ENCODE measurements at places on chromosomes 5 and 9.

DNA sequence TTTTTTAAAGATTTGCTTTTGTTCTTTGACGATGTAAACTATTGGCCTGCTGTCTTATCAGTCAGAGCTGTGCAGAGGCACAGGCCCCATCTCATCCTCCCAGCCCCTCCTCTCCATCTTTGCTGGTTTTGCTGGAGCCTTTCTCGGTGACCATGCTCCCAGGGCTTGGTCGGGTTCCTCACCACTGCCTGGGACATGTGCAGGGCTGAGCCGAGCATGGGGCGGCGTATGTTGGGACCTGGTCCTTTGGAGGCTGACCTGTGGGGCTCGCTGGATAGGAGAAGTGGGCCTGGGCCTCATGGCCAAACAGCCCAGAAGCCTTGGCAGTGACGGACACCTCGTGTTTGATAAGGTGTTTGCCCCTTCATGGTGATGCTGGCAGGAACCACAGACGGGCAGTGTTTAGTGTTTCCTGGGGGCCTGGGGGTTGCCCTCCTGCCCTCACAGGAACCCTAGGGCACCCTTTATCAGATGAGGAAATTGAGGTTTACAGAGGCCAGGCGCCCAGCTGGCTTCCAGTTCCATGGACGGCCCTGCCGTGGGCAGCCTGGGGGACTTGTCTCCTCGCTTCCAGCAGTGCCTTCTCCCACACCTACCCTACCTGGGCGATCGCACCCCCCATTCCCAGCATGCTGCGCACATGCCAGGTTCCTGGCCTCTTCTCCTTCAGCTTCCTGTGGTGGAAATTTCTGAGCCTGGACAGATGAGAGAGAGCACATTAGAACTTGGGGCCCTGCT lies 27.6 kb downstream of the TRAF2 start:
- no peak overlapping the region for H3K27ac ChIP-seq
- H3K27me3 ChIP-seq, result no peaks in the 10 kb centered on the region
- H3K36me3 ChIP-seq, result peaks cover 28% of the 10 kb centered on the region
- no peak for DNase-seq
- H3K4me3 ChIP-seq, result no peak overlapping the region

DNA sequence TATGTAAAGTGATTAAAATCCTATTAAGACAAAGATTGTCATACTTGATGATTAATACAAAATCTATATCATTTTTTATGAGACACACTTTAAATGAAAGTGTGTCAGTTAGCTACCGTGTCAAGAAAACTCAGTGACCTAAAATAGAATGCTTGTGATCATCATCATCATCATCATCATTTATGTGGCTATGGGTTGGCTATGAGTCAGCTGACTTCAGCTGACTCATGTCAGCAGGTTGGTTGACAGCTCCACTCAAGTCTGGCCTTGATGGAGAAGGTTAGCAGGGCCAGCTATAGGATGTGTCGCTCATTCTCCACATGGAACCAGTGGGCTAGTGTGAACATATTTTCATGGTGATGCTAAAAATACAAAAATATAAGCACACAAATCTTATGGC lies 43.8 kb upstream of the ZNF300 start:
- H3K4me1 ChIP-seq, result no peaks in the 10 kb centered on the region
- no peak overlapping the region for H3K27ac ChIP-seq
- no peaks in the 10 kb centered on the region for H3K36me3 ChIP-seq
- no peak for DNase-seq
- no peak overlapping the region for H3K4me3 ChIP-seq
- H3K27me3 ChIP-seq, result no peaks in the 10 kb centered on the region

GRCh38 chr5:9361835-9362234 lies 184.0 kb downstream of the SEMA5A start:
- no peaks in the 10 kb centered on the region for H3K36me3 ChIP-seq
- DNase-seq, result peak; percentile 83
- H3K4me3 ChIP-seq, result no peak overlapping the region
- H3K27ac ChIP-seq, result no peak overlapping the region

GRCh38 chr9:27518809-27519208 lies 5.3 kb upstream of the IFNK start:
- H3K4me3 ChIP-seq, result no peak overlapping the region
- H3K27ac ChIP-seq, result no peak overlapping the region
- no peaks in the 10 kb centered on the region for H3K4me1 ChIP-seq
- H3K36me3 ChIP-seq, result no peaks in the 10 kb centered on the region

DNA sequence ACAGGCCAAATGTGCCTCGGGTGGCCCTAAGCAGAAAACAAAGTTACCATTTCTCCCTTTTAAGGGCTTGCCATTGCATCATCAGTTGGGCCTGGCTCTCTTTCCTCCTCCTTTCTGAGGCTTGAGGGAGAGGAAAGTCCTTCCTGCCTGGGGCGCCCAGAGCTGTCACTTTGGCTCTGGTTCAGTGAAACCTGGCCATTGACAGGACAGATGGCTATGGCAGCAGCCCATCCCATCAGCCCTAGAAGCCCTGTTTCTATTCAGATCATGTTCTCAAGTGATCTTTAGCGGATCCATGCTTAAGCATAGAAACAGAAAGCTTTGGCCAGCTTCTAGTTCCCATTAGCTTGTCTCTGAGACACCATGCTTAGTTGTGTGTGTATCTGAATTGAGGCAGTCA lies 293.4 kb downstream of the YTHDC2 start:
- no peak overlapping the region for H3K4me3 ChIP-seq
- H3K36me3 ChIP-seq, result no peaks in the 10 kb centered on the region
- no peak overlapping the region for H3K27ac ChIP-seq
- no peaks in the 10 kb centered on the region for H3K27me3 ChIP-seq

- H3K36me3 ChIP-seq, result no peaks in the 10 kb centered on the region
- no peaks in the 10 kb centered on the region for H3K27me3 ChIP-seq
- no peak overlapping the region for H3K4me3 ChIP-seq
- H3K27ac ChIP-seq, result no peak overlapping the region
Measured at GRCh38 chr5:157541447-157542118, 34.0 kb downstream of the ADAM19 start.

DNA sequence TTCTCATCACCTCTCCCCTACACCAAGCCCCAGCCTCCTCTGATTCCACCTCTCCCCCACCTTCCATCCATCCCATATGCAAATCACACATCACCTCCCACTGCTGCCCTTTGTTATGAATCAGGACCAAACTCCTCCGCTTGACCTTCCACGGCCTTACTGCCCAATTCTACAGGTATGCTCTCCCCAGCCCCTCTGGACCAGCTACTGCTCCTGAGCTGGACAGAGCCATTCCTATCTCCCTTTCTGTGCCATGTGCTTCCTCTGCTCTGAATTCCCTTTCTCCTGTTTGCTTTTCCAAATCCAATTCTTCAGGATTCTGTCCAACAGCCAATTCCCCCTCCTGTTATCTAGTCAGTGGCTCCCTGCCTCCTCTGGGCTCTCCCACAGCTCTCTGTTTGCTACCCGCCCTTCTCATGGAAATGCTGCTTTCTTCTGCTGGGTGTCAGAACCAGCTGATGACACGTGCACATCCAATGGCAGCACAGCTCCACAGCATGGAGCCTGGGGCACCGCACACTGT lies 8.3 kb downstream of the FABP6 start:
- no peak overlapping the region for H3K27ac ChIP-seq
- peak; percentile 63 for DNase-seq
- H3K27me3 ChIP-seq, result no peaks in the 10 kb centered on the region
- H3K4me1 ChIP-seq, result peaks cover 13% of the 10 kb centered on the region
- no peak overlapping the region for H3K4me3 ChIP-seq

- H3K4me1 ChIP-seq, result peaks cover 8% of the 10 kb centered on the region
- DNase-seq, result no peak
- no peak overlapping the region for H3K27ac ChIP-seq
- H3K36me3 ChIP-seq, result no peaks in the 10 kb centered on the region
- no peaks in the 10 kb centered on the region for H3K27me3 ChIP-seq
Measured at GRCh38 chr5:107123014-107123413, 547.7 kb downstream of the EFNA5 start.

DNA sequence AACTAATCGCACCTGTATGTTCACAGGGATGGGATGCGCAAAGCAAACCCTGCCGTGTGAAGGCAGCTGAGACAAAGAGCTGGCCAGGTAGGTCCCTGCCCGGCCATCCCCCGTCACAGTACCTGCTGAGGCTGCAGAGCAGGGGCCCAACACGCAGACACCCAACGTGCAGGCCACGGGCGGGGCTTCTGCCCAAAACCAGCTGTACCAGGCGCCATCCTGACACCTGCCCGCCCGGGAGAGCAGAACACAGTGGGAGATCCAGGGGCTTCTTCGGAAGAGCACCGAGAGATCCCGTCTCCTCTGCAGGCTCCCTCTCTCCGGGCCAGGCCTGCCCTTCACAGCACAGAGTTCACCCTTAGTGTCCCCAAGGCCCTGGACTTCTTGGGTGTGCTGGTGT lies 28.4 kb downstream of the ABO start:
- H3K4me3 ChIP-seq, result no peak overlapping the region
- no peaks in the 10 kb centered on the region for H3K27me3 ChIP-seq
- no peaks in the 10 kb centered on the region for H3K4me1 ChIP-seq
- no peak for DNase-seq

DNA sequence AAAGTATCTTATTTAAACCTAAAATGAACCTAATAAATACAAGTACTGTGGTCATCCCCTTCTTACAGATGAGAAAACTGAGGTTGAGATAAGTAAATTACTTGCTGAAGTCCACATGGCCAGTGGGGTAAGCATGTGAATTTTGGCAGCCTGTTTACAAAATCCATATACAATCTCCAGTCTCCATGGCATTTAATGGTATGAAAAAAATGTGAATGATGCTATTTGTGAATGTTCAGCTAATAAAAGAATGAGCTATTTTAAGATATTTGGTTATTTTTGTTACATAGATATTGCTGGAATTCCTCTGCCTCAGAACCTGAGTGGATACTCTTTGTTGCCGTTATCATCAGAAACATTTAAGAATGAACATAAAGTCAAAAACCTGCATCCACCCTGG lies 19.3 kb upstream of the GPR150 start:
- no peaks in the 10 kb centered on the region for H3K4me1 ChIP-seq
- no peaks in the 10 kb centered on the region for H3K36me3 ChIP-seq
- H3K4me3 ChIP-seq, result no peak overlapping the region

GRCh38 chr9:122138560-122139268 lies 20.9 kb downstream of the NDUFA8 start:
- no peaks in the 10 kb centered on the region for H3K4me1 ChIP-seq
- H3K27me3 ChIP-seq, result no peaks in the 10 kb centered on the region
- DNase-seq, result no peak
- H3K36me3 ChIP-seq, result no peaks in the 10 kb centered on the region

DNA sequence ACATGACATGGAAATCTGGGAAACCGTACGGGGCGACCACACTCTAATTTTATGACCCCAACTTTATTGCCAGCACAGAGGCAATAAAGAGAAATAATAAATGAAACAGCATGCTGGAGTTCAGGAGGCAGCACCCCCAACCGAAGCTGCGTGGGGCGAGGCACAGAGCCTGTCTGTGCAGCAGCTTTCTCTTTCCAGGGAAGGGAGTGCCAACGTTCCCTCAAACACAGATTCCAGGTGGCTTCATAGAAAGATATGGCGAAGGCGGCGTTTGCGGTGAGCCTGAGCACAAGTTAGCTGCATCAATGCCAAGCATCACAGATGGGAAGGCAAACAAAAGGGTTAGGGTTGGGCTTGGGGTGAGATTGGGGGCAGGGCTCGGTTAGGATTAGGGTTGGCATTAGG lies 114.8 kb downstream of the HSD17B3 start:
- no peak for DNase-seq
- H3K4me1 ChIP-seq, result peaks cover 8% of the 10 kb centered on the region
- H3K36me3 ChIP-seq, result no peaks in the 10 kb centered on the region
- H3K27me3 ChIP-seq, result no peaks in the 10 kb centered on the region
- no peak overlapping the region for H3K27ac ChIP-seq

All from H1 (cell line).